ENCODE measurements at places on chromosomes 13 and 19.

DNA sequence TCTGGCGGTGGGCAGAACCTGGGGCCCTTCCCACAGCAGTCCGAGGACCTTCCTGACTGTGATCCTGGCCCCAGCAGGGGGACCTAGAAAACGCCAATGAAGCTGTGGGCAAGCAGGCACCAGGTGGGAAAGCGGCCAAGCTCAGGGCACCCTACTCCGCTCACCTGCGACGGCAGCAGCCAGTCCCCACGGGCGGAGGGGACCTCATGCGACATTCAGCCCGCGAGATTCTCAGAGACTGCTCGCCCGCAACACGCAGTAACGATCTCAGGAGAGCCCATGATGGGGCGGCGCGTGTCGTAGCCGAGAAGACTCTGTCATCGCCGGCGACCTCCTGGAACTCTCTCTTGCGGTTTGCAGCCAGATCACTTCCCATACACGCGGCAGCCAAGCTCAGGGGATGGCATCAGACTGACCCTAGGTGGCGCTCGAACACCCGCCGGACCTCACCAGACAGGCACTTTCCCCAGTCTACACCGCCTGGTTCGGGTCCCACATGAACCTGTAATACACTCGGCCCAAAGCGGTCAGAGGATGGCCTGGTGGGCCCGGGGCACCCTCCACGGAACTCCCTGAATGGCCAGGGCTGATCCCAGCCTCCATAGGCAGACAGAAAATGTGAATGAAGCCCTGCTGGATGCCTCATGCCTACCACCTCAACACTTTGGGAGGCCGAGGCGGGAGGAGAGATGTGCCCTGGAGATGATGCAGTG, 26.5 kb downstream of the MAN2B1 start:
- no peak for DNase-seq

DNA sequence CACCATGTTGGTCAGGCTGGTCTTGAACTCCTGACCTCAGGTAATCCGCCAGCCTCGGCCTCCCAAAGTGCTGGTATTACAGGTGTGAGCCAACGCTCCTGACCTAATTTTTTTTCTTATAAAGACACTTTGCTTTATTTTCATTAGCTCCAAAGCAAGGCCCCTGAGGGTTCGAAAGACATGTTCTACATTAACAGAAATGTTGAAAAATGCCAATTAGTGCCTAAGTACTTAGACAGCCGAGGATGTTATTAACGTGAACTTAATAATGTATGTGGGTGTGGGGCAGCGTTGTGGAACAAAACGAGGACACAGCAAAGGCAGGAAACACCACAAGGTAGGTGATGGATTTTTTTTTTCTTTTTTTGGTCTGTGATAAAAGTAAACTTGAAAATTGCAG, 82.4 kb downstream of the COL4A1 start:
- no peak for DNase-seq

DNA sequence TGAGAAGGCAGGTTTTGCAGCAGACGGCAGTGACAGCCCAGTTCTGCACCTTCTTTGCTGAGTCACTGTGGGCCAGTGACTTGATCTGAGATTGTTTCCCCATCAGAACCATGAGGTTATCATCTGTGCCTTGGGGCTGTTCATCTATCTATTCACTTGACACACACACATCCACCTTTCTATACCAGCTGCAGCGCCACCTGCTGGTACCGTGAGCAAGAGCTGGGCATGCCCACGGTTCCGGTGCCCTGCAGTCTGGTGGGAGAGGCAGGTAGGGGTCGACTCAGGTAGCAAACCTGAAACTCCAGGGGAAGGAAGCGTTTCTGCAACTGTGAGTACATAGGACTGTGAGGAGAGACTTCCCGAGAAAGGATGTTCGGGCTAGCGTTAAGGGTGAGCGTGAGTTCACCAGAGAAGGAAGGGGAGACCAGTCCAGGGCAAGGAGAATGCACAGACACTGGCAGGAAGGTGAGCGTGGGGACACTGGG, 7.5 kb upstream of the LIN7B start:
- peak; percentile 12 for DNase-seq

DNA sequence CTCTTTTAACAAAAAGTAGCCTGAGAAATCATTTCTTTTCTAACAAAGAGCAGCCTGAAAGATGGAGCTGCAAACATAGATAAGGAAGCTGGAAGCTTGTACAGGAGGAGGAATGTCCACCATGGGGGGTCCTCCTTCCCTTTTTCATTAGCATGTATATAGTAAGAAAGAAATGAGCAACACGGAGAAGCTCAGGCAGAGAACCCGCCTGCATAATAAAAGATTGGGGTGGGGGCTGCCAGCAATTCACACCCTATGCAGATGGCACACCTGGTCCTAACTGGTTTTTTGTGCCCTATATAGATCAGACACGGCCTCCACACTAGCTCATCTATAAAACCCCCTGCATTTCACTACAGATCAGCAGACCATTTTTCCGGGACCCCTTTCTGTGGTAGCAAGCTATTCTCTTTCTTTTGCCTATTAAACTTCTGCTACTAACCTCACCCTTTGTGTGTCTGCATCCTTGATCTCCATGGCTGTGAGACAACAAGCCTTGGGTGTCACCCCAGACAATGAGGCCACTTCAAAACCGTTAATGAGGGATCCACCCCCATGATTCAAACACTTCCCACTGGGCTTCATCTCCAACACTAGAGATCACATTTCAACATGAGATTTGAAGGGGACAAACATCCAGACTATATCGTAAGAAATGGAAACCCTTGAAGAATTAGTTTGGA, 167.5 kb upstream of the FREM2 start:
- DNase-seq: no peak

GRCh38 chr19:4472174-4472974, at the start of gene HDGFL2:
Gene HDGFL2 (plus strand): TSS chr19:4472297. CDS start chr19:4472351, 54 bp downstream.
- DNase-seq: no peak

DNA sequence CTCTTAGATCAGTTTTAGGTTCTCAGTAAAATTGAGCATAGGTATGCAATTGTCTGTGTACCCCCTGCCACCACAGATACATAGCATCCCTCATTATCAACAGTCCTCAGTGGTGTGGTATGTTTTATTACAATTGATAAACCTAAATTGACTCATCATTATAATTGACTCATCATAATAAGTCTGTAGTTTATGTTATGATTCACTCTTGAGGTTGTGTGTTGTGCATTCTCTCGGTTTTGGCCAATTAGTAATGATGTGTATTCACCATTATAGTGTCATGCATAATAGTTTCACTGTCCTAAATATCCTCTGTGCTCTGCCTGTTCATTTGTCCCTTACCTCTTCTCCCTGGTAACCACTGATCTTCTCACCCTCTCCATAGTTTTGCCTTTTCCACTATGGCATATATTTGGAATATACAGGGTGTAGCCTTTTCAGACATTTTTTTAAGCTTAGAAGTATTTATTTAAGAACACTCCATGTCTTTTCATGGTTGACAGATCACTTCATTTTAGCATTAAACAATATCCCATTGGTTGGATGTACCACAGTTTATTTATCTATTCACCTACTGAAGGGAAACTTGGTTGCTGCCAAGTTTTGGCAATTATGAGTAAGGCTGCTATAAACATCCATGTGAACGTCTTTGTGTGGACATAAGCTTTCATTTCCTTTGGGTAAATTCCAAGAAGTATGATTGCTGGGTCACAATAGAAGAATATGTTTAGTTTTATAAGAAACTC, 1620.6 kb upstream of the MIR17HG start:
- DNase-seq: no peak

- no peak for DNase-seq
Measured at GRCh38 chr19:4587527-4587926, 28.0 kb upstream of the SEMA6B start.

- DNase-seq: no peak
Measured at GRCh38 chr13:67950603-67951002, 720.5 kb upstream of the PCDH9 start.

GRCh38 chr13:98445340-98446233, 131.3 kb downstream of the STK24 start:
- DNase-seq: peak; percentile 60

DNA sequence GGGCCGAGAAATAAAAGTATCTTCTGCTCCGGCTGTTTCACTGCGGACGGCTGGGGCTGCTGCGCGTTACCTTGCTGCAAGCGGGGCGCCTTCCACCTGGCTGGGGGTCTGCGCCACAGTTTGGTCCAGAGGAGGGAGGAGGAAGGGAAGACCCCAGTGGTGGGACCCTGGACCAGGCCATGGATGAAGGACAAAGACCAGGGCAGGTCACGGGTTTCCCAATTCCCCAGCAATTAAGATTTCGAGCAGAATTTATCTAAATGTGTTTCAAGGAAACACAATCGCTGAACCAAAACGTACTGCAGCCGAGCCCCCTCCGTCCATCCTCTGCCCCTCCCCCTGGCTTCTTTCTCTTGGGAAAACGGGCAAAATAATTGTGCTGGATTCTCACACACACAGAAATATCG, 2.9 kb downstream of the SOX1 start:
- DNase-seq: no peak

DNA sequence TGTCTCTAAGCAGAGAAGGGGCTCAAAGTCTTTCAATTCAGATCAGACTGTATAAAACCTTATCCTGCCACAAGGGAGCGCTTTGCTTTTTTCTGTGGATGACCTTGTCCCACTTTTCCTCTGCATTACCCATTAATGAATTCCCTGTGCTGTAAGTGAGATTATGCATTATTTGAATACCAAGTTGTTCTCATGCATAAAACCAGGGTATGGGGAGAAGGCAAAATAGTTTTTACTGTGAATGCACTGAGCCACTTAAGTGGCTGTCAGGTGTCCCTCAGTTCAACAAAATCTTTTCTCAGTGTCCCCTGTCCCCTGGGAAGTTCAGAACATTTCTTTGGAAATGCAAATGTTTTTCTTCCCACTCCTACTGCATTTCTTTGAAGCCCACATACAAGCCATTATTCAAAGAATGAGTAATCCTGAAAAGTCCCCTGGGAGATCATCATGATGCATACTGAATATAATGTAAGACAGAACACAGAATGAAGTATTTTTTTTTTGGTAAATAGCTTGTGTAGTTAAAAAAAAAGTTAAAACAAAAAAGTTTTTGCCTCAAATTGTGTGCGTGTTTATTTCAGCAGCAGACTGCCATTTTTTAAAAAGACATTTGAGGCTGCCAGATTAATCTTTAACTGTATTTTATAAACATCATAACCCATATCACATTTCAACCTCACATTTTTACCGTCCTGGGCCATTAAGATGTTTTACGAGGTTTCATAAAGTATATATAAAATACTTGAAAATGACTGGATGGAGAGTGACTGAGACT, 506.7 kb upstream of the PCDH9 start:
- no peak for DNase-seq

- no peak for DNase-seq
Measured at GRCh38 chr19:4064496-4065260, 2.0 kb downstream of the ZBTB7A start.

DNA sequence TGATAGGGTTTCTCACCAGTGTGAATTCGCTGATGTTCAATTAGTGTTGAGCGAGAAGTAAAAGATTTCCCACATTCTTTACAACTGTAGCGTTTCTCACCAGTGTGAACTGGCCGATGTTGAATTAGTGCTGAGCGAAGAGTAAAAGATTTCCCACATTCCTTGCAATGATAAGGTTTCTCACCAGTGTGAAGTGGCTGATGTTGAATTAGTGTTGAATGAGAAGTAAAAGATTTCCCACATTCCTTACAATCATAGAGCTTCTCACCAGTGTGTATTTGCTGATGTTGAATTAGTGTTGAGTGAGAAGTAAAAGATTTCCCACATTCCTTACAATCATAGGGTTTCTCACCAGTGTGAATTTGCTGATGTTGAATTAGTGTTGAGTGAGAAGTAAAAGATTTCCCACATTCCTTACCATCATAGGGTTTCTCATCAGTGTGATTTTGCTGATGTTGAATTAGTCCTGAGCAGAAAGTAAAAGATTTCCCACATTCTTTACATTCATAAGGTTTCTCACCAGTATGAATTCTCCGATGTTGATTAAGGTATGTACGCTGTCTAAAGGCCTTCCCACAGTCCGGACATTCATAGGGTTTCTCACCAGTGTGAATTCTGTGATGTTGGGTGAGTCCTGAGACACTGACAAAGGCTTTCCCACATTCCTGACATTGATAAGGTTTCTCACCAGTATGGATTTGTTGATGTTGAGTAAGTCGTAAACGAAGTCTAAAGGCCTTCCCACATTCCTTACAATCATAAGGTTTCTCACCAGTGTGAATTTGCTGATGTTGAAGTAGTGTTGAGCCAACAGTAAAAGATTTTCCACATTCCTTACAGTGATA, 24.0 kb downstream of the ZNF850 start:
- DNase-seq: no peak

- no peak for DNase-seq
Measured at GRCh38 chr19:46596008-46596407, 5.1 kb upstream of the CALM3 start.

DNA sequence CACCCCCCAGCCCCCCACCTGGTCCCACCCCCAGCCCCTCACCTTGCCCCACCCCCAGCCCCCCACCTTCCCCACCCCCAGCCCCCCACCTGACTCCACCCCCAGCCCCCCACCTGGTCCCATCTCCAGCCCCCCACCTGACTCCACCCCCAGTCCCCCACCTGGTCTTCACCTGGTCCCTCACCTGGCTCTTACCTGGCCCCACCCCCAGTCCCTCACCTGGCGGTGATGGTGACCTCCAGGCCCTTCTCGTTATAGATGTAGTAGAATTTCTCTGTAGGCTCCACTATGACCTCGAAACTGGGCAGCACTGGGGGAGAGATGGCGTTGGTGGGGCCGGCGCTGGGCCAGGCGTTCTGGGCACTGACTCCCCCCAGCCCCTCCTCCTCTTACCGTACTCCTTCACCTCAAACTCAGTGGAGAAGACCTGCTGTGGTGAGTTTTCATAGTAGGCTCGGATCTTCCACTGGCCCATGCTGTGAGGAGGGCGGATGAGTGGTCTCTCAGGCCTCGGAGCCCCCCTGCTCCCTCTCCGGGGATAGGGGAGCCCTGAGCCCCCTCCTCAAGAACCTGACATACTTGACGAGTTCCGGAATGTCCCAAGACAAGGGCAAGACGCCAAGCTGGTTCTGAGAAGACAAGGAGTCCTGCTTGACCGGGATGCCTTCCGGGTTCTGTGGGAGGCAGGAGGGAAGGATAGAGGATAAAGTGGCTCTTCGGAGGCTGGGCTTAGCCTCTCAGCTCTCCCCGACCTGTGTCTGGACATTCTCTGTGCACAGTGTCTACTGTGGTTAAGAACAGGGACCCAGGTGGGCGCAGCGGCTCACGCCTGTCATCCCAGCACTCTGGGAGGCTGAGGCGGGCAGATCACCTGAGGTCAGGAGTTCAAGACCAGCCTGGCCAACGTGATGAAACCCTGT, 6.4 kb downstream of the C3 start:
- no peak for DNase-seq

Data from SW 1271 (cell line).